Stimulated activated CD4-positive, alpha-beta T cell treated with anti-CD3 and anti-CD28 coated beads, Interleukin-4, amount 100 ng/mL, for 4 hours (primary cell): ENCODE measurements at places on chromosomes 7 and 10.

DNA sequence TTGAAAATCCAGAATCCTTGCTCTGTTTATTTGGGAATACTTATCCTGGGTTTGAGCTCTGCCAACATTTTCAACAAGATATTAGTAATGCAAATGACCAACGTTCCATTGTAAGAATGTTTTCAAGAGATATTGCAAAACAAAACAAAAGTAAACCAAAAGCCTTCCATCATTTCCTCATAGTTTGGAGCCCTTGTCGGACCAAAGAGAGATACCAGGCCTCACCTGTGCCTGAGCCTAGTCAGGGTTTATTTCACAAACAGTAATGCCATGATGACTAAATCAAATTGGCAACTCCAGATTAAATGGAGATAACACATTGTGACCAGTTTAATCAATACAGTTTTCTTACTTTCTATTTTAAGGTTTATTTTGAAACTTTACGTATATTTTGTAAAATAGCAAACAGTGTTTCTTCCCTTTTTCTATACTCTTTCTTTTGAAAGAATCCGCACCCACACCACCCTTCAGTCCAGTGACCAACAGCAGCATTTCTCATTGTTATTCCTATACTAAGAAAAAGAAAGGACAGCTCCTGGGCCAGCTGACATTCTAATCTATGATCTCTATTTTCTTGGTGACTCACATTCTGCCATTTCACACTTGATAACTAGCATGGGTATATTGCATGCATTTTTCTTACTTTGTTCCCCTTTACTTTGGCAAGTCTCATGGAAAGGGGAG, 168.5 kb upstream of the MEOX2 start:
- DNase-seq: no peak

- DNase-seq: no peak
These were observed 57.4 kb downstream of the ADRB1 start for GRCh38 chr10:114100848-114101741.

DNA sequence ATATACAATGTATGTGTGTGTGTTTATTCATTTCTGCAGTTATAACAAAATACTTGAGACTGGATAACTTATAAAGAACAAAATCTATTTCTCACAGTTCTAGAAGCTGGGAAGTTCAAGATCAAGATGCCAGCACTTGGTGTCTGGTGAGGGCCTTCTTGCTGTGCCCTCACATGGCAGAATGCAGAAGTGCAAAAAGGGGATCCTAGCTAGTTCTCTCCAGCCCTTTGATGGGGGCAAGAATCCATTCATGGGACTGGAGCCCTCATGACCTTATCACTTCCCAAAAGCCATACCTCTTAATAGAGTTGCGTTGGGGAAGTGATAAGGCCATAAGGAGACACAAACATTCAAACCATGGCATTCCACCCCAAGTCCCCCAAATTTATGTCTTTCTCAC, 8.4 kb downstream of the GRB10 start:
- no peak for DNase-seq

DNA sequence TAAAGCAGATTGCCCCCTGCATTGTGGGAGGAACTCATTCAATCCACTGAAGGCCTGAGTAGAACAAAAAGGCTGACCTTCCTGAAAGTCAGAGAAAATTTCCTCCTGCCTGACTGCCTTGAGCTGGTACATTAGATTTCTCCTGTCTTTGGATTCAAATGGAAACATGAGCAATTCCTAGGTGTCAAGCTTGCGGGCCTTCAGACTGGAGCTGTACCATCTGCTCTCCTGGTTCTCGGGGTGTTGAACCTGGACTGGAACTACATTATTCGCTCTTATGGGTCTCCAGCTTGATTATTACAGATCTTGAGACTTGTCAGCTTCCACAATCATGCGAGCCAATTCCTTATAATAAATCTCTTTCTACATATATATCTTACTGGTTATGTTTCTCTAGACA, 173.6 kb upstream of the STEAP4 start:
- DNase-seq: no peak

GRCh38 chr10:51233337-51234100, 159.2 kb downstream of the PRKG1 start:
- no peak for DNase-seq

GRCh38 chr7:132508724-132509353, 67.4 kb downstream of the PLXNA4 start:
- no peak for DNase-seq

GRCh38 chr7:35518767-35519166, 176.2 kb downstream of the HERPUD2 start:
- no peak for DNase-seq

DNA sequence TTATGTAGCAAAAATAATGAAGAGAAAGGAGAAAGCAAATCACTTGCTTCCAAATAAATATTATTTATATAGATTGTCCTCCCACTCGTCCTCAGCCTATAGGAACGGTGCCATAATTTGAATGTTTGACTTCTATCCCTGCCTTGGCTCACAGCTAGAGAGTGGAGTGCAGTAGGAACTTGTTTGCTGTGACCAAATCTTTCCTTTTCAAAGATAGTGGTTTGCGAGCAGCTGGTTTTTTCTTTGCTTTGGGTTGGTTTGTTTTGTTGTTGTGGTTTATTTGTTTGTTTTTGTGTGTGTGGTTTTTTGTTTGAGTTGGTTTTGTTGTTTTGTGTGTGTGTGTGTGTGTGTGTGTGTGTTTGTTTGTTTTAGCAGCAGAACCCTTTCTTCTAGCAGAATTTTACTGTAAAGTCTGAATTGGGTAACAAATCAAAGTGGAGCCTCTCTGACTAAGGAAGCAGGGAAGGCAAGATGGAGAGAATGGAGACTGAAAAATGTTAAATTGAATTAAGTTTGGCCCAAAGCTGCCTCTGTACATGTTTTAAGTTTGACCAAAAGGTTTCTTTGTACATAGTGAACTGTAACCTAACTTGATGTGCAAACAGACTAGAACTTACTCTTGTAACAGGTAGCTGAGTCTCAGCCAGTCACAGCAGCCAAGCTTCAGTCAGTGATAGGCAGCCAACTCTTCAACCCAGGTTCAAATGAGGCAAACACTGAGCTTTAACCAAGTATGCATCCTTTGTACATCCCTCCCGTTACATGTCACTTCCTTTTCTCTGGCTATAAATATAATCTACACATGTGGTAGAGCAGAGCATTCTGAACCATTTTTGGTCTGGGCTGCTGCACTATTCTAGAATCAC, 149.5 kb upstream of the LRGUK start:
- DNase-seq: no peak

GRCh38 chr10:103463499-103463898, 4.8 kb upstream of the CALHM1 start:
- no peak for DNase-seq

GRCh38 chr10:119734396-119735332, 8.8 kb downstream of the INPP5F start:
- no peak for DNase-seq
